ENCODE measurements at places on chromosomes 1 and 21. TPM values are rescaled to one million over a fixed set of nuclear protein-coding genes. Genes with fewer than 3 reads are reported as not detected.

DNA sequence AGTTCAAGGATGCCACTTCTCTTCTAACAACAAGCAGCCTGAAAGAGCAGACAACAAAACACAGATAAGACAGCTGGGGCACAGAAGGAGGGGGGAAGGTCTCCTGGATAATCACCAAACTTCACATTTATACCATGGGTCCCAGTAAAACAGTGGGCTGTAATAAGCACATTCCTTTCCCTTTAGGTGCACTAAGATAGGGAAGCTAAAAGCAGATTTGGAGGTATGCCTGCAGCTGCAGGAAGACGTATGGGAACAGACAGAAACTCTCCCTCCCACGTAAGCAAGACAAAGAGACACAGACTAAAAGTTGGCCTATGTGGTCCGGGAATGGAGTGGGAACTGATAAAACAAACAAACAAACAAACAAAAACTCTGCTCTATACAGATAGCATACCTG, 612.1 kb downstream of the MRPL39 start:
- no peak for DNase-seq

GUCA2A gene
- total RNA-seq = not detected

- DNase-seq = no peak
Measured at GRCh38 chr1:228147768-228148167, 2.0 kb upstream of the GJC2 start.

GRCh38 chr21:36695671-36696389, 3.1 kb upstream of the SIM2 start:
- no peak for DNase-seq

MMEL1 gene
- total RNA-seq = not detected

GRCh38 chr1:94068999-94069918, 51.7 kb downstream of the ABCA4 start:
- DNase-seq = peak; percentile 85

- DNase-seq = no peak
Measured at GRCh38 chr1:225941187-225941941, at the start of gene LEFTY2. LEFTY2 (minus strand) TSS chr1:225941220; CDS start chr1:225941140, 80 bp downstream.

INSRR gene
- total RNA-seq = not detected

DNA sequence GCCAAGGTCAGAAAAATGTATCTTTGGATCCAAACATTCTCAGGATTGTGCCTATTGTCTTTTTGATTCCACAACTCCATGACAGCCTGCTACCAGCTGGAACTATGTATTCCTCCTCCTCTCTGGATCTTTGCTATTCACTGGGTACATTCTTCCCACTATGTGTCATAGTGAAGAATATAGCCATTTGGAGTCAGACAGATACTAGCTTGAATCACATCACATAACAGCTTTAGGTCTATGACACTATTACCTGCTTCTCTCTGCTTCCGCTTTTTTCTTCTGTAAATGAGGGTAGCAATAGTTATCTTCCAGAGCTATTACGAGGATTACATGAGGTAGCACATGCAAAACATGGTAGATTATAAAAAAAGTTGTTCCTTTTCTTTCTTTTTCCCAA, 5.4 kb upstream of the EXO1 start:
- DNase-seq = no peak

GRCh38 chr1:65002156-65002507, 35.8 kb upstream of the JAK1 start:
- DNase-seq = no peak

DNA sequence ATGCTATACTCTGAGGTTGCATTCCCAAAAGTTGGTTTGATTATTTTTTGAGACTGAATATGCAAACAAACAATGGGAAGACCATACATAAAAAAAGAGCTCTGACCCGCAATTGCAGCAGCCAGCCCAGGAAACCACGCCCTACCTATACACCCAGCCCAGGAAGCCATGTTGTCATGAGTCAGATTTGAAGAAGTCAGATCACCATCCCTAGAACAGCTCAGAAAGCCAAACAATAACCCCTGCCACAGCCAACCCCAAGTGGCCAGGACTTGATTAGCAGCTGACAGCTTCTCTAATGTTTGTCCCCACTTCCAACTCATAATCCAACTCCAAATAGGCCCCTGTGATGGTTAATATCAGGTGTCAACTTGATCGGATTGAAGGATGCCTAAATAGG, 621.9 kb downstream of the NPHP4 start:
- no peak for DNase-seq

GOLT1A gene
- not detected for total RNA-seq

- DNase-seq = no peak
Measured at GRCh38 chr1:22540337-22540736, 23.0 kb upstream of the EPHA8 start.

- no peak for DNase-seq
Measured at GRCh38 chr1:226404063-226404903, 3.6 kb downstream of the PARP1 start.

PTPN7 gene
- 1.5 TPM for total RNA-seq

EVA1C gene
- 2.2 TPM for total RNA-seq

GRCh38 chr1:166705376-166706289, 133.6 kb upstream of the POGK start:
- no peak for DNase-seq

- no peak for DNase-seq
Measured at GRCh38 chr1:165542015-165542631, 1.7 kb upstream of the LRRC52 start.

- DNase-seq = no peak
Measured at GRCh38 chr1:243447347-243447746, 191.5 kb downstream of the SDCCAG8 start.

GRCh38 chr1:172944931-172945330, 105.8 kb downstream of the TNFSF18 start:
- DNase-seq = no peak

GRCh38 chr1:151327903-151328674, 873 bp upstream of the PI4KB start:
- peak; percentile 23 for DNase-seq

GRCh38 chr1:100875228-100875627, 19.4 kb downstream of the EXTL2 start:
- no peak for DNase-seq

- DNase-seq = no peak
Measured at GRCh38 chr1:169869426-169869825, 24.3 kb downstream of the SCYL3 start.

GRCh38 chr1:31897526-31898100, 40.6 kb downstream of the PTP4A2 start:
- DNase-seq = no peak

- no peak for DNase-seq
Measured at GRCh38 chr1:116311193-116311592, 61.9 kb upstream of the ATP1A1 start.

- peak; percentile 89 for DNase-seq
Measured at GRCh38 chr1:3186526-3186921, 117.5 kb downstream of the PRDM16 start.

DNA sequence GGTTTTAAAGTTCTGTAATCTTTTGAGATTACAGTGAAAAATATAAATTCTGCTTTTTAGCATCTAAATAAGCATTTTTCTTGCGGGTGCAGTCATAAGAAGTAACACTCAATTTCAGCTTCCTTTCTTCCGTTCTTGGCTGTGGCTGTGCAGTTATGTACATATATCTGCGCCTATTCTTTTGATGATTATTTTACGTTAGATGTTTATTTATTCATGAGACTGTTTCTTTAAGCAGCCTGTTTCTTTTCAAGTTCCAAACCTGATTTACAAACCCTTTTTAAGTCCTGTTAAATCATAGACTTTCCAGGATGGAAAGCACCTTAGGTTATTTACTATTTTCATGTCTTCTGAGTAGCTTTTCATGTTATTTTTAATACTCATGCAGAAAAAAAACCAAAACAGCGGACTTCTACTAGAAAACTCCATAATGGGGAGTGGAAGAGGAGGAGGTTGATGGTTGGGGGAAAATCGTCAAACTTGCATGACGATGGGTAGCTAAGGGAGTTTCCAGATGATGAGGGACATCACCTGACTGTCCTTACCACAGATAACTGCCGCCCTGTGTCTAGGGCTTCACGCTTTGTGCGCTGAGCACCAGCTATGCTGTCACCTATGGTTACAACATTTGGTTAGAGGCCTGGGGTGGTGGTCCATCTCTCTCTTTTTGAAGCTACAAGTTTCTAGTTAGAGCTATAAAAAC, 2.6 kb downstream of the PRDM2 start:
- DNase-seq = no peak

BECN2 gene
- total RNA-seq = not detected

ANGPTL1 gene
- not detected for total RNA-seq

DNA sequence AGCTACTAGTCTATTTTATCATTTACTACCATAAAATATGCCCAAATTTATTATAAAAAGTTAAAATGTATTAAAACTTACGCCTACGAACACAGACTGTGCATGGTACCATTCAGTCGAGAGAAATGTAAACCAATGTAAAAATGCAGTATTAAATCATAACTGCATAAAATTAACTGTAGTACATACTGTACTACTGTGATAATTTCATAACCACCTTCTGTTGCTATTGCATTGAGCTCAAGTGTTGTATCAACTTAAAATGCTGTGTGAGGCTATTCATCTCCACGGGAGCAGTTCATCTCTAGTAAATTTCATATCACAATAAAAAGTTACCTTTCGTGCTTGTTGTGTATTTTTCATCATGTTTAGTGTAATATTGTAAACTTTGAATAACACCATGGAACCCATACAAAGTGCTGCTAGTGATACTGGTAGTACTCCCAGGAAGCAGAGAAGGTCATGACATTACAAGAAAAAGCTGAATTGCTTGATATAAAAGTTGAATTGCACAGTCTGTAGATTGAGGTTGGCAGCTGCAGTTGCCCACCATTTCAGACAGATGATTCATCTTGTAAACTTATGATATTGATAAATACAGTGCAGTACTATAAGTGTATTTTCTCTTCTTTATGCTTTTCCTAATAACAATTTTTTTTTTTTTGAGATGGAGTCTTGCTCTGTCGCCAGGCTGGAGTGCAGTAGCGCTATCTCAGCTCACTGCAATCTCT, 19.0 kb upstream of the CENPF start:
- DNase-seq = no peak

GRCh38 chr1:58844176-58844575, 60.3 kb upstream of the JUN start:
- no peak for DNase-seq

GRCh38 chr1:26401891-26402290, 8.7 kb upstream of the LIN28A start:
- no peak for DNase-seq

NEGR1 gene
- 16.3 TPM for total RNA-seq

ZNF593OS gene
- total RNA-seq = not detected

PROK1 gene
- total RNA-seq = not detected

- DNase-seq = no peak
Measured at GRCh38 chr1:240068961-240069360, 22.7 kb upstream of the FMN2 start.
